ENCODE measurements at places on chromosomes 2 and 18.

GRCh38 chr2:218828477-218828778 is 3.2 kb downstream of the PRKAG3 start:
- no peak overlapping the region for H3K4me3 ChIP-seq
- no peaks in the 10 kb centered on the region for H3K36me3 ChIP-seq
- ATAC-seq: no peak
- peaks cover 5% of the 10 kb centered on the region for H3K4me1 ChIP-seq

GRCh38 chr2:125643585-125643984 is 1012.4 kb upstream of the GYPC start:
- ATAC-seq: no peak
- no peaks in the 10 kb centered on the region for H3K36me3 ChIP-seq
- no peaks in the 10 kb centered on the region for H3K27me3 ChIP-seq
- no peak overlapping the region for H3K27ac ChIP-seq
- H3K4me3 ChIP-seq: no peak overlapping the region

DNA sequence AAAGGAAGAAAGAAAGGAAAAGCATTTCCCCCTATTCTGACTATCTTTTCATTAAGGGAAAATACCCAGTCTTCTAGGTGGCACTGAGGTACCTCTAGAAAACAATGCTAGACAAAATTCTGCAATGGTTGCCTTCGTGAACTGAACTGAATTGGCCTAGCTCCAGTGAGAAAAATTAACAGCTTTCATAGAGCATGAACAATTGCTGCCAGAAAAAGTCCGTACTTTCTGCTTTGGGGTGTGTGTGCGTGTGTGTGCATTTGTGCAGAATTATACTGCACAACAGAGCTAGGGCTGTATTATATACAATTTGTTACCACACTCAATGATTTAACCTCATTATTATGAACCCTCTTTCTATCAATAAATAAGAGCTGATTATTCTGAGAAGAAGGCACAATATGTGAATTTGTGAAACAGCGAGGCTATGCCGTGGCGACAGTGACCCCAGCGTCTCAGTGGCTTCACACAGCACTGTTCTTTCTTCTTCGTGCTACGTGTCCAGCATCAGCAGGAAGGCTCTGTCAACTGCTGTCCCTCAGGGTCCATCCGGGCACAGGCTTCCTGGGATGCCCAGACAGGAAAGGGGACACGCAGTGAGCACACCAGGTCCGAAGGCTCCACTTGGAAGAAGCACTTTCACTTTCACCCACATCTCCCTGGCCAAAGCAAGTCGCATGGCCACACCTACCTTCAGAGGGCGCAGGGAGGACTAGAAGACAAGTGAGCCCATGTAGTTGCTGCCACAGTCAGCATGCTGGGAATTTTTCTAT is 47.5 kb downstream of the PTGR3 start:
- H3K27me3 ChIP-seq: peaks cover 16% of the 10 kb centered on the region
- H3K36me3 ChIP-seq: no peaks in the 10 kb centered on the region
- peak overlapping the region; percentile 81 for H3K4me3 ChIP-seq
- H3K27ac ChIP-seq: peak overlapping the region; percentile 60
- H3K4me1 ChIP-seq: peaks cover 11% of the 10 kb centered on the region

DNA sequence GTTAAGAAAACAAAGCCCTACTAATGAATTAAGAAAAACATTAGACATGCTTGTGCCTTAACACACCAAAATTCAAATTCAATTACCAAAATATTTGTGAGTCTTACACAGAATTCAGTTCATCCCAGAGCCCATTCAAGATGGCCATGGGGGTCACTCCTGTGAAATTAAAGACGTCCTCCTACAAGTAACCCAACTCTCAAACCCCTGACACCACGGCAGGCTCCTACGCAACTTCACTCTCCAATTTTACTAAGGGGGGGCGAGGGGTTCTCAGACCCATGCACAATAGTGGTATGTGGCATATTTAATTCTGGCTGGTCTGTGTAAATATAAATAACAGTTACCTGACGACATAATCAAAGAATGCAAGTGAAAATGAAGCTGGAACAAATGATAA is 5.0 kb downstream of the ZNF516 start:
- H3K4me1 ChIP-seq: peaks cover 39% of the 10 kb centered on the region
- H3K36me3 ChIP-seq: peaks cover 6% of the 10 kb centered on the region
- H3K27ac ChIP-seq: no peak overlapping the region
- no peak overlapping the region for H3K4me3 ChIP-seq
- no peak for ATAC-seq

- ATAC-seq: no peak
- H3K4me3 ChIP-seq: no peak overlapping the region
- peaks cover 10% of the 10 kb centered on the region for H3K27me3 ChIP-seq
- no peak overlapping the region for H3K27ac ChIP-seq
- H3K36me3 ChIP-seq: no peaks in the 10 kb centered on the region
Observed at GRCh38 chr18:2222270-2223185, 348.8 kb downstream of the METTL4 start.

- peaks cover 33% of the 10 kb centered on the region for H3K27me3 ChIP-seq
- no peaks in the 10 kb centered on the region for H3K4me1 ChIP-seq
- H3K4me3 ChIP-seq: no peak overlapping the region
- no peak for ATAC-seq
Observed at GRCh38 chr2:138615257-138615656, 113.7 kb downstream of the SPOPL start.

DNA sequence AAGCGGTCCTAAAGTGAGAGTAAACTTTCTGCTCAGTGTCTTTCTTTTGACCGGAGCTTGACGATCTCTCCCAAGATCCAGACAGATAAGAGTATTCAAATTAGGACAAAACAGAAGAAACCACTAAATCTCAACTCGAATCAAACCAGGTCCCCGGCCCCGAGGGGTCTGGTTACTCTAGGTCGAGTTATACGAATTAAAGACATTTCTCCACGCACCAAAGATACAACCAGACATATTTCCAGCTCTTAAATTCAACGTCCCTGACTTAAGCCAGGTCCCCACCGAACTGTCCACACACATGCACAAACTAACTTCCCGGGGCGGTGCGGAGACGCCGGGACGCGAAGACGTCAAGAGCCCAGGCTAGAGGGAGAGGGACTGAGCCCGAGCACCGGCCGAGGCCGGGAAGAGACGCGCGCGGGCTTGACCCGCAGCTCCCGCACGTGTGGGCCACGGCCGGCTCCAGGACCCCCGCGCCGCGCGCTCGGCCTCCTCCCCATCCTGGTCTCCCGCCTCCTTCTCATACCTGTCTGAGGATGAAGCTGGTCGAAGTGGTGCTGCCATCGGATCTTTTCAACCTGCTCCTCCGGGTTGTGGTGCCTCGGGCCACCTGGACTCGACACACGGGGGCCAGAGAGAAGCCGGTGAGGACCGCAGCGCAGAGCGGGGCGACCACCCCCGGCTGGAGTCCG is 896 bp downstream of the CACNB4 start:
- H3K4me3 ChIP-seq: peak overlapping the region; percentile 88
- peak; percentile 39 for ATAC-seq
- peak overlapping the region; percentile 52 for H3K27ac ChIP-seq
- H3K36me3 ChIP-seq: no peaks in the 10 kb centered on the region
- H3K27me3 ChIP-seq: peaks cover 40% of the 10 kb centered on the region

DNA sequence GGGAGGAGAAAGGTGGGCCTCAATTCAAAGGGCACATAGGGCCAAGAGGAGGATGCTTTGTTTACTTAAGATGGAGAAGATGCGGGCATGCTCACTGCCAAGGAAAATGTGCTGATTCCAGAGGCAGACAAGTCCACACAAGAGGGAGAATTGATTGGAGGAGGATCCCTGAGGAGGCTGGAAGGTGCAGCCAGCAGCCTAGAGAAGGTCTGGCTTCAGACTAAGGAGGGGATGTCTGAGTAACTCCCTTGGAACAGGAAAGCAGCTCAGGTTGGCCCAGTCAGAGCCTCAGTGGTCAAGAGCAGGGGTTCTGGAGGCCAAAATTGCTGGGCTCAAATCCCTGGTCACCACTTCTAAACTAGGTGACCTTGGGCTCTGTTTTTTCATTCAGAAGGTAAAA is 265.5 kb upstream of the NCKAP5 start:
- no peak for ATAC-seq
- no peaks in the 10 kb centered on the region for H3K27me3 ChIP-seq
- H3K27ac ChIP-seq: no peak overlapping the region
- no peaks in the 10 kb centered on the region for H3K36me3 ChIP-seq
- H3K4me1 ChIP-seq: peaks cover 10% of the 10 kb centered on the region
- no peak overlapping the region for H3K4me3 ChIP-seq

- no peak overlapping the region for H3K4me3 ChIP-seq
- peaks cover 85% of the 10 kb centered on the region for H3K4me1 ChIP-seq
- no peak for ATAC-seq
Observed at GRCh38 chr18:77071061-77071460, 61.5 kb downstream of the MBP start.

DNA sequence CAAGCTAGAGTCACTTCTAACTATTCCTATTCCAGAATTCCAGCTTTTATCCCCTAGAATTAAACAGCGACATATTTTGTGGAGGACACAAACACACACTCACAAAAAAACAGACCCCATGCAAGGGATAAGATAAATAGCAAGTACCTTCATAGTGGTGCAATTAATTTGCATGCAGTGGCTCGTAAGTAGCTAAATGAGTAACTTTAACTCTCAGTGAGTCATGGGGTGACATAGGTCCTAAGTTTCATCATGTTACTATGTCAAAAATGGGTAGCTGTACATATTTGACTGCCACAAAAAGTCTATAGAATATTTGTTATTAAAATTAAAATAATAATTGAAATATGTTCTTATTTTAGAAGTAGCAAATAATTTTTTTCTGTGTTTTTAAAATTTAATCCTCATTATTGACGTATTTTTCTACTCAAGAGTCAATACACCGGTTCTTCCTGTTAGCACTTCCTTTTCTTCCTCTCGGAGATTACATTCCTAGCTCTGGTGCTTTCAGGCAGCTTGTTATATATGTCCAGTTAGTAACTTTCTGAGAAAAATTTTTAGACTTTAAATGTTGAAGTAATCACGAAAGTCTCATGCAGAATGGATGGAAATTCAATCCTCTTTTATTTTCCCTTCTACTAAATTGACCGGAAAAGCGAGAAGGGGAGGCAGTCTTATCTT is 247.0 kb downstream of the KCNH7 start:
- no peaks in the 10 kb centered on the region for H3K4me1 ChIP-seq
- H3K27me3 ChIP-seq: no peaks in the 10 kb centered on the region
- no peaks in the 10 kb centered on the region for H3K36me3 ChIP-seq
- no peak overlapping the region for H3K27ac ChIP-seq

GRCh38 chr2:218033590-218034496 is 31.0 kb upstream of the TNS1 start:
- H3K4me1 ChIP-seq: peaks cover 7% of the 10 kb centered on the region
- peaks cover 5% of the 10 kb centered on the region for H3K27me3 ChIP-seq
- H3K27ac ChIP-seq: peak overlapping the region; percentile 36
- peak; percentile 9 for ATAC-seq
- H3K36me3 ChIP-seq: no peaks in the 10 kb centered on the region
- peak overlapping the region; percentile 70 for H3K4me3 ChIP-seq

GRCh38 chr2:150204451-150204850 is 283.0 kb downstream of the RND3 start:
- H3K4me3 ChIP-seq: no peak overlapping the region
- H3K36me3 ChIP-seq: no peaks in the 10 kb centered on the region
- no peak for ATAC-seq
- H3K4me1 ChIP-seq: no peaks in the 10 kb centered on the region
- no peak overlapping the region for H3K27ac ChIP-seq

DNA sequence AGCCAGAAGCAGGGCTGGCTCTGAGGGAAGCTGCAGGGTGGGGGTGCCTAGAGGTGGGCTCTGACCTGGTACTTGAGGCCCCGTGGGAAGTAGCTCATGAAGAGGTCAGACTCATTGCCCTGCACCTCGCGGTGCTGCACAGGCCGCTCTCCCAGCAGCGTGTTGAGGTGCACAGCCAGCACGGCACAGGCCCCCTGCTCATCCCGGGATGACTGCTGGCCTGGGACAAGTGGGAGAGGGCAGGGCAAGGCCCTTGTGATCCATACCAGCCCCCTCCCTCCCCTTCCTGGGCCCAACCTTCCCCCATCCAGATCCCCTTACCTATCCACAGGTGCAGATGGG is 8.7 kb downstream of the CAPG start:
- H3K36me3 ChIP-seq: peaks cover 63% of the 10 kb centered on the region
- ATAC-seq: no peak
- H3K4me3 ChIP-seq: no peak overlapping the region
- no peaks in the 10 kb centered on the region for H3K27me3 ChIP-seq
- H3K27ac ChIP-seq: peak overlapping the region; percentile 83

Measured in stimulated activated memory B cell treated with anti-CD40 and anti-IgM and Interleukin-4, amounts not matched to agents 10 μg/mL and 1 μg/mL and 100 μg/mL, for 72 hours (primary cell).